Skeletal muscle cell (primary cell): ENCODE measurements at places on chromosomes 4 and X.
A peak's percentile ranks its signal among the peaks of the same experiment; 100 is the strongest.

DNA sequence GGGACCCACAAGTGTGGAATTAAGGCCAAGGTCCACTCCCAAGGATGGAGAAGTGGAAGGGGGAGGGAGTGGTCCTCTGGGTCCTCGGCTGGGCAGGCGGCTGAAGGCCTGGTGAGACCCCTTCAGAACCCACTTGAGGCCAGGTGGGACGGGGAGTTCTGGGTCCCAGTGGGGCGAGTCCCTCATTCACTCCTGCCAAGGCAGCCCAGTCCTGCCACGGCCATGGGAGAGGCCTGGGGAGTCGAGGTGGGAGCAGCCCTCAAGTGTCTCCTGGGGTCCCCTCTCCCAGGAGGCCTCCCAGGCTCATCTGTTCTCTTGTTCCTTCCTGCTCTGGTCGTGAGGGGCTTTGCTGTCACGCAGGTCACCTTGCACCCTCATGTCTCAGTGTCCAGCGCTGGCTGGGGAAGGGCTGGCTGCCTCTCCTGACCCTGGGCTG, 6.1 kb upstream of the SH3BP2 start:
- no peak for DNase-seq

DNA sequence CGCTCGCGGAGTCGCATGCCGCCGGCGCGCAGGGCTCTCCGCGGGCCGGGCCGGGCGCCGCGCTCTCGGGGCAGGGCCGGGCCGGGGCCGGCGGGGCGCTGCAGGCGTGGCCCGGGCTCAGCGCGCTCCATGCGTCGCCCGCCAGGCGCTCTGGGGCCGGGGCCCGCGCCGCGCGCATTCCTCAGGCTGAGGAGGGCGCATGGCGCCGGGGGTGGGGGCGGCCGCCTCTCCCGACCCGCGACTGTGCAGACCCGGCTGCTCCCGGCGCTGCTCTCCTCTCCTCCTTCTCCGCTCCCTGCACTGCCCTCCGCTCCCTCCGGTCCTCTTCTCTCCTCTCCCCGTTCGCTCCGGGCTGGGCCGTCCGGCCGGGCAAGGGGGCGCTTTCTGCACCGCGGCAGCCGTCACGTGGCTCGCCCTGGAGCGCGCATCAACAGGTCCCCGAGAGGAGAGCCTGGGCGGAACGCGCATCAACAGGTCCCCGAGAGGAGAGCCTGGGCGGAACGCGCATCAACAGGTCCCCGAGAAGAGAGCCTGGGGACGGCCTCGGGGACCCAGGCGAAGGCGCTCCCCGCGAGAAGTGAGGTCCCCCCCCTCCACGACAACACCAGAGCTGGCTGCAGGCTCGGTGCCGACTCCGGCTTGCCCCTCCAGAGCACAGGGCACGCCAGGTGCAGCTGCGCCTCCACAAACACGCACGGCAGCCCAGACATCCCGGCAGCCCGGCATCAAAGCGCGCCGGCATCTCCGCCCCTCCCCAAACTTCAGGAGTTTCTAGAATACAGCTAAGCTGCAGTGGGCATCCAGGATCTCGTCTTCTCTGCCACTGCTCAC, 12.9 kb downstream of the PPP2R3B start:
- no peak for DNase-seq

- DNase-seq = peak; percentile 25
Observed at GRCh38 chr4:47075262-47075661, 43.9 kb downstream of the GABRB1 start.

DNA sequence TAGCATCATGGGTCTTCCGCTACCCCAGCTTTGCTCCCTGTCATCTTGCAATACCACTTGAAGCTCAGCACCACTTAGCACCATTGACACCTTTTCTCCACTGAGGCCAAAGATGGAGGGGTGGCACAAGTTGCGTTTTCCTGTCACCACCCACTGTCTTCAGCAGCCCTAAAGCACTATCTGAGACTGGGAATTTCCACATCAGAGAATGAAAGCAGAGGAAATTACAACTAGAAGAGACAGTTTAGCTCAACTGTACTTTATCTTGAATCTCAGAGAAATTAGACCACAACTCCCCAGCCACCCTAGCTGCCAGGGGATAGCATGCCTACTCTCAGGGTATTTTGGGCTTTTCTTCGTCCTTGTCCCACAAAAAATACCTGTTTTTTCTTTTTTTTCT, 111.0 kb downstream of the DDIT4L start:
- DNase-seq = no peak

- DNase-seq = no peak
Observed at GRCh38 chr4:169615467-169616106, 3.2 kb upstream of the NEK1 start.

DNA sequence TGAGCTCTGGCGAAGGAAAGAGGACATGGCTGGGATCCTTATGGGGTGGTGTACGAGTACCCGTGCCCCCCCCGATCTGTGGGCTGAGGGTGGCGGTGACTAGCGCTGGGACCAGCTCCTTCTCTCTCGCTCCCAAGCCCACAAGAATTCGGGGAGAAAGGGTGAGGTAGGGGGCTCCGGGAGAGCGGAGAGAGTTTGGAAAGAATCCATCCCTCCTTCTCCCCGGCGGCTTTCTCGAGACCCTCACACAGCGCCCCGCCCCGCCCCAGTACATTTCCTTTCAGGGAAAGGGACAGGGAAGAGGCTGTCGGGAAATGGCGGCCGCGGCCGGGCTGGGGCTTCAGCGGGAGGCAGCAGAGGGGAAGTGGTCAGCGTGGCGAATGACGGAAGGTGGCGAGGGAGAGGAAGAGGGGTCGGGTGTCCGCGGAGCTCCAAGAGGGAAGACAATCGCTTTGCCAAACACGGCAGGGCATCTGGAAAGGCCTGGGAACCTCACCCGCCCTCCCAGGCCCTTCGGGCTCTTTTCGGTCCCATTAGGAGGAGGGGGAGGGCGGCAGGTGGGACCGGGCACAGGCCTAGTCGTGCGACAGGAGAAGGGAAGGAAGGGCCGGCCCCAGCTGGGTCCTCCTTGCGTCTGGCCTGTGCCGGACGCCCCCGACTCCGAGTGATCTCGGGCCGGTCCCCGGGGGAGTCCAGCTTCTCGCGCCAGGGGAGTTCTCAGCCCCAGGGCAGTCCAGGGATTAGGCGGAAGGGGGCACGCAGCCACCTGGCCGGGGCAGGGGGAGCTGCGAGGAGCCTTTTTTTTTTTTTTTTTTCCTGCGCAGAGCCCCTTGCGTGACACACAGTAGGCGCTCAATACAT, 10.2 kb downstream of the HNRNPH2 start:
- DNase-seq = no peak

- no peak for DNase-seq
Observed at GRCh38 chrX:116204932-116205331, 34.4 kb downstream of the AGTR2 start.

DNA sequence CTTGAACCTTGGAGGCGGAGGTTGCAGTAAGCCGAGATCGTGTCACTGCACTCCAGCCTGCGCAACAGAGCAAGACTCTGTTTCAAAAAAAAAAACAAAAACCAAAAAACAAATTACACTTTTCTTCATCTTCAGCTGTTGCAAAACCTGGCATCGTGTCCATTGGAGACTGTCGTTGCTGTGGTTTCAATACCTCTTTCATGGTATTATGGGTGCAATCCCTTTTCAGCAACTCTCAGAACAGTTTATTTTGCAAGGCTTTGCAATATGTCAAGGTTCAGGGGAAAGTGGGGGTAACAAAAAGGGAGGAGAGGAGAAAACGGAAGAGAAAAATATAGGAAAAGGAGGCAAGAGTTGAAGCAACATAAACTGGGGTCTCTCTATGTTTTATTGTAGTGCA, 40.8 kb downstream of the ARSD start:
- DNase-seq = no peak

- DNase-seq = no peak
Observed at GRCh38 chr4:87055311-87055710, 120.5 kb downstream of the AFF1 start.

- DNase-seq = no peak
Observed at GRCh38 chrX:96763608-96764007, 79.0 kb downstream of the DIAPH2 start.

GRCh38 chrX:3748052-3748559, 34.7 kb upstream of the PRKX start:
- no peak for DNase-seq

GRCh38 chr4:186789651-186790050, 66.0 kb upstream of the FAT1 start:
- DNase-seq = no peak
